H9 (cell line): ENCODE measurements at places on chromosomes 12 and 14. TPM values are rescaled to one million over a fixed set of nuclear protein-coding genes. Genes with fewer than 3 reads are reported as not detected.

The ETFRF1 gene
- 7.6 and 8.7 TPM in 2 replicates for total RNA-seq

The RAPGEF3 gene
- total RNA-seq = 5.6 and 7.4 TPM in 2 replicates

GRCh38 chr14:41636492-41637392 is 30.1 kb downstream of the LRFN5 start:
- H3K36me3 ChIP-seq = no peaks in the 10 kb centered on the region
- H3K4me3 ChIP-seq = no peak overlapping the region
- no peak overlapping the region for H3K27ac ChIP-seq
- no peaks in the 10 kb centered on the region for H3K4me1 ChIP-seq
- H3K27me3 ChIP-seq = no peaks in the 10 kb centered on the region

DNA sequence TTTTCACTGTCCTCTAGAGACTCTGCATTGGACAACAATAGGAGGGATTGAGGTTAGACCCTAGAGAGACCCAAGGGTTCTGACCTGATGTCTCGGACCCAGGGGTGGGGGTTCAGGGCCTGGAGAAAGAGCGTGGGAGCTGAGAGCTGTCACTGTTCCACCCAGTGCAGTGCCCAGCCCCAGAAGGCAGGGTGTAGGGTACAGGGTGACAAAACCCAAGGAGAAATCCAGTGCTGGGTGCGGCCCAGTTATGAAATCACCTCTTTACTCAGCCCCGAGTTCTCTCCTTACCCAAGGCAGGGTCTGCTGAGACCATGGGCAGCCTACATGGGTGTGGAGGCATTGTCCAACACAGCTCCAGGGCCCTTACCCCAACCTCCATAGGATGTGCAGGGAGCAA is 2.6 kb downstream of the AQP2 start:
- no peak overlapping the region for H3K27ac ChIP-seq
- no peaks in the 10 kb centered on the region; the same call in 1 of the 2 replicates for H3K27me3 ChIP-seq
- no peak overlapping the region for H3K4me3 ChIP-seq
- peaks cover 3% of the 10 kb centered on the region; the same call in 1 of the 2 replicates for H3K4me1 ChIP-seq
- DNase-seq = no peak

GRCh38 chr14:68856572-68856971 is 63.7 kb upstream of the ZFP36L1 start:
- H3K4me1 ChIP-seq = no peaks in the 10 kb centered on the region; the same call in 1 of the 2 replicates
- H3K27ac ChIP-seq = no peak overlapping the region
- no peaks in the 10 kb centered on the region for H3K27me3 ChIP-seq
- H3K36me3 ChIP-seq = no peaks in the 10 kb centered on the region
- no peak for DNase-seq

- H3K4me1 ChIP-seq = no peaks in the 10 kb centered on the region
- peaks cover 19% of the 10 kb centered on the region for H3K36me3 ChIP-seq
- DNase-seq = no peak
- no peaks in the 10 kb centered on the region for H3K27me3 ChIP-seq
- no peak overlapping the region for H3K27ac ChIP-seq
- H3K4me3 ChIP-seq = no peak overlapping the region
These were observed 68.5 kb downstream of the BHLHE41 start for GRCh38 chr12:26056335-26056734.
